ENCODE measurements at places on chromosomes 5 and 9. TPM values are rescaled to one million over a fixed set of nuclear protein-coding genes. Genes with fewer than 3 reads are reported as not detected.

The OLFM1 gene
- 2.0 TPM for total RNA-seq

The FAM13B gene
- total RNA-seq: 20.4 TPM

The KIF20A gene
- total RNA-seq: 52.6 TPM

The SPATA6L gene
- 0.61 TPM for total RNA-seq

The ABO gene
- total RNA-seq: not detected
